ENCODE measurements at places on chromosomes 3 and 15.
A peak's percentile ranks its signal among the peaks of the same experiment; 100 is the strongest.

DNA sequence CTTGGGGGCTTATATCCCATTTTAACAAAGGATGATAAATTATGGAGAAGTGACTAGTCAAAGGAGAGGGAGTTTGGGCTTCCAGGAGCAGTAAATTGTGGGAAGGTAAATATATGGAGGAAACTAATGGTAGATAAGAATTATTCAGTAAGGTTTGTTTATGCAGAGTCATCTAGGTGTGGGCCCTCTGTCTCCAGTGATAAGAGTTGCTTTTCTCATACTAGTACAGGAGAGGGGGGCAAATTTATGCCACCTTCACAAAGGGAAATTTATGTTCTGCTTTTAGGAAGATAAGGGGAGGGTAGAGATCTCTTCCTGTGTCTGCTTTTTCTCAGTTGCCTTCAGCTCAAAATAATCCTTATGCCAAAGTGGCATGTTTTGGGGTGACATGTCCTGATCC is 383.7 kb upstream of the PPP2R3A start:
- no peak for DNase-seq

- no peak for DNase-seq
Observed at GRCh38 chr3:101544161-101544850, 17.4 kb upstream of the TRMT10C start.

- no peak for DNase-seq
Observed at GRCh38 chr3:51703068-51703760, 3.7 kb upstream of the GRM2 start.

GRCh38 chr3:179881791-179882190 is 154.9 kb downstream of the PEX5L start:
- peak; percentile 26 for DNase-seq

DNA sequence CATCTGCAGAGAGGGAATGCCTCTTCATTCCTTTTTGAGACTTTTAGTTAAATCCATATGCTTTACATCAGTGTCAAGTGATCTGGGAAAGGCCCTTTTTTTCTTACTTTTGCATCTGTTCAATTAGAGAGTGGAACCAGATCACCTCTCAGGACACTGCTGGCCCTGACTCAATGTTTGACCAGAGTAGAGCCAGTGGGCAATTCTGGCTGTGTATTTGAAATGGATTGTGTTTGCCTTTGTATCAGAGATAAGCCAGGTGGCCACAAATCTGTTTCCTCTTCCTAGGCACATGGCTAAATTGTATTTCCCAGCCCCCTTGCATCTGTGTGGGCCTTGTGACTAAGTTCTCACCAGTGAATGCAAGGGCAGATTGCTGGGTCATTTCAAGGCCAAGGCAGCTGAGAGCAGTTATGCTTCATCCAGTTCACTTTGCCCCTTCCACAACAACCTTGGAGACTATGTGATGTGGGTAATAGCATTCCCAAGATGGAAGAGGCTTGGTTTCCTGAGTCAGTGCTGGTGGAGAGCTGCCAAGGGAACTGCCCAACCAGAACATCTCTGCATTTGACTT is 75.6 kb upstream of the CACNA2D3 start:
- DNase-seq = peak; percentile 2

DNA sequence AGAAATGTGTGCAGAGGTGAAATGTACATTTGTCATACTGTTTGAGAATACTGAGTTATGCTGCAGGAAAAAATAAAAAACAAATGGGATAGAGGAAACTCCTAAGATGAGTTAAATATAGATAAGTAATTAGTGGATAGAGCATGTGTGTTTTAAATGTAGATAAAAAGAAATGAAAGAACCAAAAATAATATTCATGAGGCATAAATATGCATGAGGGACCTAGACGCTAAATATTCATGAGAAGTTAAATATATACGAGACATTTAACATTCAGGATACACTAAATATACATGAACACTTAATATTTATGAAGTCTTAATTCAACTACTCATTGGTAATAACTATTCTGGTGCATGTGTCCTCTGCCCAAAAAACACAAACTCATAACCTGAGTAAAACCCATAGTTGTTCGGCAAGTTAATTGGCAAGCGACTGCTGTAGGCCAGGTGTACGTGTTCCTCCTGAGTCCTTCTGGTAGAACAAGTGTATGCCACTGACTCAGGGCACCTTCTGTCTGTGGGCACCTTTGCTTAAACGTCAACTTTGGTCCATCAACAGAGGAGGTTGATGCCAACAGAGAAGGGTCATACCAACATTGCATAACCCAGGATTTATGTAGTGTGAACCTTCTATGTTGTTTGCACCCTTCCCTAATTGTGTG is 24.5 kb upstream of the DENND6A start:
- no peak for DNase-seq

DNA sequence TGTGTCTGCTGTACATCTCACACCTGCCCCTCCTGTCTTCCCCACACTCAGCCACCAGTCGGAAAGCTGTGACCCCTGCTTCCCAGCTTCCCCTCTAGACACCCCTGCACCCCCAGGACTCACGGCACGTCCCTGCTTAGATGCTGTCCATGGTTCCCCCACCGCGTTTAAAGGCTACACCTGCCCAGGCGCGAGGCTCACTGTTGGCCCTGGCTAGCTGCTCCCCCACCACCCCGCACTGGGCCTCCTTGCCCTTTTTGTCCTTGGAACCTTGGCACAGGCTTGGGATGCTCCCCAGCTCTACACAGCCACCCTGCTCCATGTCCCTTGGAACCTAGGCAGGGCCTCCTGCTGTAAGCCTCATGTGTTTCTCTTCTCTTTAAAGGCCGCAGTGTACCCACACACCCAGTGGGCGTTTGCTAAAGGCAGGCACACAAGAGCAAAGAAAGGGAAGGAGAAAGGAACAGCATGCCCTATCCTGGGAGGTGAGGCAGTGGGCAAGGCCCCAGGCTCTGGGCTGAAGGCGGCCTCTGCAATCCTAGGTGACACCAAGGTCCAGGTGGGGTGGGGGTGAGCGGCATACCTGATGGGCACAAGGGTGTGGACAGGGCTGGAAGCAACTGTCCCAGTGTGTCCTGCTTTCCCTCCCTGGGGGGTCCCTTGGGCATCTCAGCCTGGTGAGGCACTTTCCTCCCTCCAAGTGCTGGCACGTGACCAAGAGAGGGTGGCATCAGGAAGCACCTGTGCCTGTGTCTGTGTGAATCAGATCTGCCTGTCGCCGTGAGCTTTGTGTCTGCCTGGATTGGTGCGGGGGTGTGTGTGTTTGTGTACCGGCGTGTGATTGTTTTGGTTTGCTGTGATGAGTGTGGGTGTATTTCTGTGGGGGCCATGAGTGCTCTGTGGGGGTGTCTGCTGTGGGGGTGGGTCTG is 54.4 kb downstream of the TPRA1 start:
- no peak for DNase-seq

DNA sequence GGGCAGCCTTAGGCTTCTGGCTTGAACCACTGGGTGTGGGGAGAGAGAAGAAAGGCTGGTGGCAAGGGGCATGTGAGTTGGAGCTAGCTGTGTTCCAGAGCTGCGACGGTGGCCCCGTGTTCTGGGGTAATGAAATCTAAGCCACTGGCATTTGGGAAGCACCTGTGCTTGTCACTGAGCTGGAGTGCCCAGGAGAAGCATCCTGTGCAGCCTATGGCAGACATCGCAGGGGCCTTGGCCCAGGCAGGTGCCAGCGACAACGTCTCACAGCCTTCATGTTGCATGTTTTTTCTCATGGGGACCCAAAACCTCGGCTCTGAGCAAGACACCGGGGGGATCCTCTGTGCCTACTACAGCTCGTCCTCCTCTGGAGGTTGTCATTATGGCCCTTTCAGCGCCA is 91.1 kb upstream of the PLXNA1 start:
- no peak for DNase-seq

DNA sequence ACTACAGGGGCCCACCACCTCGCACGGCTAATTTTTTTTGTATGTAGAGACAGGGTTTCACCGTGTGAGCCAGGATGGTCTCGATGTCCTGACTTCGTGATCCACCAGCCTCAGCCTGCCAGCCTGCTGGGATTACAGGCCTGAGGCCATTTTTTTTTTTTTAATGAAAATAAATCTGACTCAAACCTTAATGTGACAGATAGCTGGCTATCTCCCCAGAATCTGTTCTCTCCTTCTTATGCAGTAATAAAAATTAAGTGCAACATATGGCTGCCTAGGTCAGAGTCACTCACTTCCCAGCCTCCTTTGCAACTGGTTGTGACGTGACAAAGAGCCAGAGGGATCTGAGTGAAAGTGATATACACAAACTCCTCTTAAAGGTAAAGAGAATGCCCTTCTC is 53.0 kb downstream of the ZNF148 start:
- DNase-seq = peak; percentile 90

DNA sequence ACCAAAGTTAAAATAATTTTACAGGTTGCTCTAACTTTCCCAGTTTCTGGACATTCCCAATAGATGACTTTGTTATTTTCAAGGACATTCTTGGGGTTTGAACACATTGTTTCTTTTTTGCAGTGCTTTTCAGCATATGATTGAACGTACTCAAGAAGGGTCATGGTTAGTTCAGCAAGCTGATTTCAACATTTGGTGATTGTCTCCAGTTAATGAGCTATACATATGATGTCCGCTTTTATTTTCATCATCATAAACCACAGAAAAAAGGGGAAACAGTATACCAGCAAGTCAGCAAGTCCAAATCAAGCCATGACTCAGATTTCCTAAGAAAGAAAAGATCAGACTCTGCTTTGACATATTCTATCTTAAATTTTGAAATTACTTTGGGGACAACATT is 69.4 kb downstream of the B3GALNT1 start:
- peak; percentile 68 for DNase-seq

GRCh38 chr3:81953111-81953510 is 191.7 kb upstream of the GBE1 start:
- DNase-seq = peak; percentile 10

Measured in fibroblast of skin of abdomen (primary cell).